ENCODE measurements at places on chromosomes 11 and 22. TPM values are rescaled to one million over a fixed set of nuclear protein-coding genes. Genes with fewer than 3 reads are reported as not detected.

The DBX1 gene
- total RNA-seq: not detected

The CACNA1I gene
- total RNA-seq: 4.0 TPM

The LMF2 gene
- 111 TPM for total RNA-seq

The DMC1 gene
- total RNA-seq: 13.0 TPM

The OR4D5 gene
- total RNA-seq: not detected

The GGT5 gene
- total RNA-seq: 0.11 TPM

The MCAM gene
- 2.0 TPM for total RNA-seq

The OR51B5 gene
- not detected for total RNA-seq

The ADAMTS8 gene
- not detected for total RNA-seq

The RPS6KB2 gene
- 59.8 TPM for total RNA-seq

The EPS8L2 gene
- 12.3 TPM for total RNA-seq

The OR52I2 gene
- total RNA-seq: not detected

The FDXACB1 gene
- total RNA-seq: 4.8 TPM

The TSPAN18 gene
- total RNA-seq: 24.6 TPM

The APOBEC3B gene
- total RNA-seq: 27.8 TPM

The DTX4 gene
- total RNA-seq: 0.36 TPM

The ROBO3 gene
- 8.2 TPM for total RNA-seq

The BTBD18 gene
- not detected for total RNA-seq

The GDPD4 gene
- not detected for total RNA-seq

The NAALADL1 gene
- 9.8 TPM for total RNA-seq

The OR8G1 gene
- total RNA-seq: not detected

The CLMP gene
- 0.09 TPM for total RNA-seq

The C11orf86 gene
- total RNA-seq: not detected

The COPB1 gene
- total RNA-seq: 101 TPM

The CERK gene
- total RNA-seq: 59.1 TPM

The DCHS1 gene
- total RNA-seq: 0.43 TPM

The OR51B4 gene
- total RNA-seq: not detected

The OR51A2 gene
- total RNA-seq: not detected

The SLC22A6 gene
- not detected for total RNA-seq

The APLNR gene
- not detected for total RNA-seq

The PKP3 gene
- not detected for total RNA-seq

The NEFH gene
- total RNA-seq: 3.9 TPM

The FJX1 gene
- 0.14 TPM for total RNA-seq

The EXT2 gene
- total RNA-seq: 31.2 TPM

The TPH1 gene
- 0.39 TPM for total RNA-seq

The OR10A2 gene
- not detected for total RNA-seq

The C1QTNF6 gene
- 6.9 TPM for total RNA-seq

The UBQLNL gene
- total RNA-seq: 0.18 TPM

The LTBP3 gene
- 67.3 TPM for total RNA-seq

The CLCF1 gene
- total RNA-seq: 0.39 TPM

The SMC1B gene
- 0.68 TPM for total RNA-seq

The RAG1 gene
- total RNA-seq: 0.18 TPM

The PHOX2A gene
- not detected for total RNA-seq

The ASRGL1 gene
- total RNA-seq: 11.3 TPM

The CCDC87 gene
- total RNA-seq: 0.07 TPM

The GNAZ gene
- 0.91 TPM for total RNA-seq

The SF3A1 gene
- total RNA-seq: 261 TPM

The OSBPL5 gene
- 3.0 TPM for total RNA-seq

The ZFPL1 gene
- 29.5 TPM for total RNA-seq

The CABP4 gene
- 3.7 TPM for total RNA-seq

The OR8K1 gene
- total RNA-seq: not detected

The PNPLA3 gene
- total RNA-seq: 0.25 TPM
